ENCODE measurements at places on chromosomes 6 and 20.

DNA sequence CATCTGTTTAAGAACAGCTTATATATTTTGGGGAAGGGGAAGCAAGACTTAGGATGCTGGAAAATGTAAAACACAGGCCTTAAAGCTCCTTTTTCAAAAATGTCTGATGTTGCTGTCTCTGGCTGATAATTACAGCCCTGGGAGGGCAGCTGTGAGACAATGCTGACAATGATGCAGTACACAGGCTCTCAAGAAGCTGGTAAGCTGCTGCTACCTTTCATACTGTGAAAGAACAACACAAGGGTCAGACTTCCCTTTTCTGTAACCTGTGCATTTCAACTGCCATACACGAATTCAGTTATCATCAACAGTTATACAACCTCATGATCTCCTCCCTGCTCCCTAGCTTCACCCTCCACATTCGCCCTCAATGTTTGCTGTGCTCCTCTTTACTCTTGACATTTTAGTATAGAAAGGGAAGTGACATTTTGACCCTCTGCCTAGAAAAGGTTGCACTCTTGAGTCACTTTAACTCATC, 25.2 kb downstream of the MAP7 start:
- no peak for DNase-seq

DNA sequence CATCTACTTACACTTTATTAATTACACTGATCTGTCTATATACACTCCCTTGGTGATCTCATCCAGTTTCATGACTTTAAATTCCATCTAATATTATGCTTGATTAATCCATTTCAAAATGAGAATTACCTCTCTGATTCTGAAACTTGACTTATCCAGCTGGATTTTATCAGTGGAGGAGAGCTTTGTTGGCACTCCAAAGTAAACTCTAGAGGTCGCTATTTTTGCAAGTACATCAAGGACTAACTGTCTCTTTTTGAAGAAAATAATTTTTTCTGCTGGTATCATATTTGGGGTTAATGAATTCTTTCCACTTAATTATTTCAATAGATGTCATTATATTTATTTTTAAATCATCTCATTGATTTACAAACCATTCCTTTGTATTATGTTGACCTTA, 630.3 kb upstream of the MAN1A1 start:
- peak; percentile 2 for DNase-seq

- DNase-seq = no peak
Measured at GRCh38 chr20:1414982-1415381, 22.1 kb upstream of the FKBP1A start.

GRCh38 chr6:155448668-155449449, 6.8 kb downstream of the NOX3 start:
- no peak for DNase-seq

DNA sequence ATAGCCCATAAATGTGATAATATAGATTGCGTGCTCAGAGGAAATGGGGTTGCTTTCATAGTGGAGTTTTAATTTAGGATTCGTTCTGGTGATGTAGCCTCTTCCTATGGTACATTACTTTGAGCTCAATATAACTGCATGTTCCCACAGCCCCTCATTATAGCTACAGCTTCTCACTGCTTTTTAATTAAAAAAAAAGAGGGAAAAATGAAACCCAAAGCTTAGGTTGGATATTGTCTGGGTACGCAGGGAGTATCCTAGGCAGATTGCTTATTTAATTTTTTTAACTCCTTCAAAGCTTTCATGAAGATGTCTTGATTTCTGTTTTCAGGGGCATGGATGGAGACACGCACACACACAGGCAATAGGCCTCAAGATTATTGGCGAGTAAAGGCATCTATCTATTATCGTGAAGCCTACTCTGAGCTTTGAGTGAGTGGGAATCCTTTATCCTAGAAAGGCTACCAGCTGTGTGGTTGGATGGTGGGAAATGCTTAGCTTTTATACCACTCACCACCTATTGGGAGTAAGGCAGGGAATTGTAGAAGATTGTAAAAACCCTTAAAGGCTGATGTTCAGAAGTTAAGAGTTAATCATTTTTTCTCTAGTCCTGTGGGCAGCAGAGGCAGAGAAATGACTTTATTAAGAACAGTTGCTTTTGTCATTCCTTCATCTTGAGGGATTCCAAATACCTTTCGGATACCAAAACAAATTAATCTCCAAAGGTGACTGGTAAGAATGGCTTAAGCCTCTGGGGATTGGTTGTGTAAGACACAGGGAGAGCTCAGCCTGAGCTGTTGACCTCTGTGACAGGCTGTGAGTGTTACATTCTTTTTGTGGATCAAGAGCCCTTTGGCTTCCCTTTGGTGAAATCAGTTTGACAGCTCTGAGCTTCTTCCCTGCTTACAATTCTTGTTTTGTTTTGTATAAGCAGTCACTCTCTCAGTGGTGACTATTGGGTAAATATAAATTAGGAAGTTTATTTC, 33.4 kb downstream of the CTNNBL1 start:
- peak; percentile 29 for DNase-seq

GRCh38 chr20:62301111-62301668, 1.6 kb upstream of the ADRM1 start:
- DNase-seq = no peak

DNA sequence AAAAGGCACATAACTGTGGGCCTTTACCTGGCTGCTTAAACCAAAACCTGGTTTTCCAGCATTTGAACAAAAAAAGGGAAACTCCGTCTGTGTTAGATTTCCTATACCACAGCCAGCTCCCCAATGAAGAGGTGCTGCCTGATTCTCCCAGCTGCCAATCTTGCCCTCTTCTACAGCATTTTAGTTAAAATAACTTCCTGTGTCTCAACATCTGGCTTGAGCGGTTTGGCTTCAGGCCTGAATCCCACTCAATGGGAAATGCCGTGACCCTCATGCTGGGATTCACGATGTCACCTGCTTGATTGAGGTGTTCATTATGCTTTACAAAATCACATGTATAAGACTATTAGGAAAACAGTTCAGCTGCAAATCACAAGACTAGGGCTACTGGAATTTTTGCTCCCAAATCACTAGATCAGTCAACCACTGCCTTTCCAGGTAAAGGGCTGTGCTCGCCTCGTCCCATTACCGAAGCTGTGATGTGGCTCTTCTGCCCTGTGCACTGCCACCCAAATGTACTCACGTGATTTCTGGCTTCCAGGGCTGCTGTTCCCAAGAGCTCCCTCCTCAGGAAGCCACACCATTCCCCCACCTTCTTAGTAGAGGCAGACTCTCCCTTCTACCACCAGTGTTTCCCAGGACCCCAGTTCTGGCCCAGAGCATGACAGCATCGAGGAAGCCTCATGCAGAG, 94.6 kb downstream of the PSMG4 start:
- DNase-seq = no peak

- no peak for DNase-seq
Measured at GRCh38 chr6:85677234-85677956, 34.7 kb upstream of the SYNCRIP start.

- peak; percentile 56 for DNase-seq
Measured at GRCh38 chr6:81767163-81767891, 14.8 kb upstream of the TENT5A start.

GRCh38 chr6:167747645-167748044, 79.1 kb upstream of the AFDN start:
- no peak for DNase-seq

- DNase-seq = no peak
Measured at GRCh38 chr6:93040375-93040774, 379.0 kb downstream of the EPHA7 start.

GRCh38 chr20:137668-138490, 4.5 kb upstream of the DEFB126 start:
- DNase-seq = no peak

GRCh38 chr6:14789996-14790395, 455.9 kb upstream of the JARID2 start:
- no peak for DNase-seq

DNA sequence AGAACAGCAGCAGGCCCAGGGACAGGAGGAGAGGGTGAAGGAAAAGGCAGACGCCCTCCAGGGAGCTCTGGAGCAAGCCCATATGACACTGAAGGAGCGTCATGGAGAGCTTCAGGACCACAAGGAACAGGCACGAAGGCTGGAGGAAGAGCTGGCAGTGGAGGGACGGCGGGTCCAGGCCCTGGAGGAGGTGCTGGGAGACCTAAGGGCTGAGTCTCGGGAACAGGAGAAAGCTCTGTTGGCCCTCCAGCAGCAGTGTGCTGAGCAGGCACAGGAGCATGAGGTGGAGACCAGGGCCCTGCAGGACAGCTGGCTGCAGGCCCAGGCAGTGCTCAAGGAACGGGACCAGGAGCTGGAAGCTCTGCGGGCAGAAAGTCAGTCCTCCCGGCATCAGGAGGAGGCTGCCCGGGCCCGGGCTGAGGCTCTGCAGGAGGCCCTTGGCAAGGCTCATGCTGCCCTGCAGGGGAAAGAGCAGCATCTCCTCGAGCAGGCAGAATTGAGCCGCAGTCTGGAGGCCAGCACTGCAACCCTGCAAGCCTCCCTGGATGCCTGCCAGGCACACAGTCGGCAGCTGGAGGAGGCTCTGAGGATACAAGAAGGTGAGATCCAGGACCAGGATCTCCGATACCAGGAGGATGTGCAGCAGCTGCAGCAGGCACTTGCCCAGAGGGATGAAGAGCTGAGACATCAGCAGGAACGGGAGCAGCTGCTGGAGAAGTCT, 25.5 kb downstream of the C20orf173 start:
- DNase-seq = no peak

GRCh38 chr6:17740559-17741220, 34.0 kb upstream of the NUP153 start:
- no peak for DNase-seq

DNA sequence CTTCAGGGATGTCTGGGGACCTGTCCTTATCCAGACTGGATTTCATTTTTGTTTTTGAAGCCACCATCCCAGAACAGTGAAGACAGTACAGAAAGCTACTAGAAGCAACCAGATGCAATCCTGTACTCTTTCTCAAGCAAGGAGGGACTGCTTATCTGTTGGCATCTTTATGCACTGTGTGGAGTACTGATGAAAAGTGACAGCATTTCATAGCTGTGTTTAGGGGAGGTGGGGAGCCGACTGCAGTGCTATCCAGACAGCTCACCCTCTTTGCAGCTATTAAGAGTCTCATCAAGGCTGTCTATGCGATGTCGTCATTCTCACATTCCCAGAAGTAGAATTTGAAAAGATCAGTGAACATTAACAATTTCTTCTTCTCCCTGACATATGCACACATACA, 5.5 kb downstream of the ZDHHC14 start:
- no peak for DNase-seq

DNA sequence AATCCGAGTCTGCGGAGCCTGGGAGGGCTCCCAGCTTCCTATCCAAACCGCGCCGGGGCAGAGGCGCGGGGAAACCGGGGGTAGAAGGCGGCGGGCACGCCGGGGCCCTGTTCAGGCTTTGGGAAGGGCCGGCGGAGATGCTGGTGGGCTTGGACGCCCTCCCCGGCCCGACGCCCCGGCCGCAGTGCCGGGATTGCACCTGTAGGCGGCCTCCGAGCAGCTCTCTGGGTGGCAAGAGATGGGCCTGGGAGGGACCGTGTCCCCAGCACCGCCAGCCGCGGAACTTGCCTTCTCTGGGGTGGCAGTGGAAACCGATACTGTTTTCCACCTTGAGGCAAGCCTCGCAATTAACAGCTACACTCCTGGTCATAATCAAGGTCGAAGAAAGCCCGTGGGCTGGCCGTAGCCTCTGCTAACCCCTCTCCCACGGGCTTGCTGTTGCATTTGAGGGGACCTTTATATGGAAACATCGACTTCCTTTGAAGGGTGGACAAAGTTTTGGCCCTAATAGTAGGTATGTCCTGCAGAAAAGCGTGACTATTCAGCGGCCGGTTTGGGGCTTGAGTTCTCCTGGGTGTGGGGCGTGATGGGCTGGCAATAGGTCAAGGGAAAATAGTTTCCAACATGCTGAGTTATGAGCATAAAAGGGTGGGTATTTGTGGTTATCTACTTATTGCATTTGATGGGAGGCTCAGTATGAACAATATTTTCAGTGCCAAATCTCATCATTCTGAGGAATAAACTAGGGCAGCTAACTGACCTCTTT, 1.1 kb upstream of the JAG1 start:
- DNase-seq = peak; percentile 91

DNA sequence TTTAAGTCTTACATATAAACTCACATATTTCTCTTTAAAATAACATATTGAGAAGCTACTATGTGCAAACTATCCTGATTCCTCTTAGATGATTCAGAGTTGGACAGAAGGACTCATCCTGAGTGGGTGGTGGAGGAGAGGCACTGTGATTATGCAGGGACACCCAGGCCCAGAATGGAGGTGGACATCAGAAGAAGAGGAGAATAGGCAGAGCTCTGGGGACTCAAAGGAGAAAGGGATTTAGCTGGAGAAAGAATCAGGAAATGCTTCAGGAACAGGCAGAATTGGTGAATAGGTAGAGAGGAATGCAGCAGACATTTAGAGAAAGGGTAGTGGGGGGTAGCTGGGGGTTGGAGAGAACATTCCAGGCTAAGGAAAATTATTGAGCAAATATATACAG, 17.4 kb downstream of the RCAN2 start:
- DNase-seq = peak; percentile 61

- no peak for DNase-seq
Measured at GRCh38 chr20:23085436-23086055, 578 bp downstream of the CD93 start.

GRCh38 chr6:105893741-105894140, 192.4 kb upstream of the PRDM1 start:
- no peak for DNase-seq

DNA sequence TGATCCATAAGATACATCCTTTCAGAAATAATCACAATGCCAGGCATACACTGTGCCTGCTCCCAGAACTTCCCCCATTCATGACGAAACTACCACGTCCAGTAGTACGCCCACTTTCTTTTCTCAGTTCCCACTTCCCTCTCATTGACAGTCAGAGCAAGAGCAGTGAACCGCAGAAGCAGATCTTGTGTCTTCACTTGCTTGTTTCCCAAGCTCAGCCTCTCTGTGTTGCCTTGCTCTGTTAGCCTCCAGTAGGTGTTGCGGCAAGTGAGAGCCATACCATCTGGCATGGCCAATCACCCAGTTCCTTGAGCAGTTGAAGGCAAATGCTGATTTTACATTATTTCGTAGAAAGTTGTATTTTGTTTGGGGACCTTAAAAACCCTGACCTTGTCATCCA, 11.7 kb downstream of the UST start:
- DNase-seq = no peak

GRCh38 chr6:141133346-141133745, 999.4 kb upstream of the GJE1 start:
- peak; percentile 36 for DNase-seq

DNA sequence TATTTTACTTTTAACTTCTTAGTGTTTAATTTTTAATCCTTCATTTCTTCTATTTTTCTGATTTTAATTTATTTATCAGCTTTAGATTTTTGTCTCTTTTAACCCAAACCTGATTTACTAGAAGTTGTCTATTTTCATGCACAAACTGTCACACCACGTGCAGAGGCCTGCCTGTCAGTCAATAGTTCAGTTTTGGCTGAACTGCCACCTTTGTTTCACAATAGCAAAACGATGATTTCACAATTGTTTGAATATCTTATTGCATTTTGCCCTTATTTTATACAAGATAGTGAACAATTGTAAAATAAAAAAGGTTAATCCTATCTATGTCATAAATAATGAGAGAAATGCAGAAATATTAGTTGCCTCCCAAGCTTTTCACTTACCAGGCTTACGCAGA, 24.0 kb upstream of the PPP1R3G start:
- DNase-seq = no peak

GRCh38 chr6:115908906-115909559, 151.7 kb downstream of the FRK start:
- no peak for DNase-seq

- peak; percentile 89 for DNase-seq
Measured at GRCh38 chr6:35731414-35731735, 5.5 kb upstream of the ARMC12 start.

Measured in GM03348 (cell line).